Activated CD4-positive, alpha-beta T cell treated with anti-CD3 and anti-CD28 coated beads, Interleukin-2, Interleukin-6, amounts not matched to agents 100 ng/mL and 50 ng/mL, durations not matched to agents 16 hours and 8 hours (primary cell): ENCODE measurements at places on chromosomes 5 and 9.
A peak's percentile ranks its signal among the peaks of the same experiment; 100 is the strongest.

GRCh38 chr5:168528521-168529373, at the start of gene FBLL1:
Gene FBLL1 (plus strand): TSS chr5:168529305. CDS start chr5:168529505, 200 bp downstream.
- peak; percentile 13 for DNase-seq

GRCh38 chr5:14238272-14238671, 95.1 kb downstream of the TRIO start:
- DNase-seq, result no peak

GRCh38 chr5:17763301-17763700, 129.0 kb downstream of the TAF11L14 start:
- no peak for DNase-seq

GRCh38 chr5:33305572-33305971, 135.2 kb upstream of the TARS1 start:
- DNase-seq, result no peak

DNA sequence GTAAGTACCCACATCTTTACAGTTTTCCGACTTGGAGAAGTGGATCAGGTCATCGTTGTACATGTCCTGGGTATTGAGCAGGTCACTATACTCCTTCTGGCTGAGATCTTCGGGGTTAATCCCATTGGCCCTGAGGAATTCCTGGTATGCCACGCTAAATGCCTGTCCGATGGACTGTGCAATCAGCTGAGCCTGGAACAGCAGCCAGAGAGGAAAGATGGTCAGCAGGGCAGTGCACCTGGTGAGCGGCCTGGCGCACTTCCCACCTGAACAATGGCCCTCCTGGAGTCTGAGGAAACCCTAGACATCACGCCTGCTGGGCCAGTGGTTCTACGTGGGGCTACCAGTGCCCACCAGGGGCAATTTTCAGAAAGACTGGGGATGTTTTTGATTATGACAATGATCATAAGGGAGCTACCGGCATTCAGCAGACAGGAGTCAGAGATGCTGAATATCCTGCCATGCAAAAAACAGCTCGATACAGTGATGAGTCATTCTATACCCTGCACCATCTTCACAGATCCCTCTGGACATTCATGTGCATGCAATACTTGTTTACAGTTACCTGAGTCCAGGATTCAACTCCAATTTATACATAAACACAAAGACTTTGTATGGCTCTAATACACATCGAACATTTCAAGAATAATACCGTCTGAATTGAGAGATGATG, 127.2 kb downstream of the ENTREP1 start:
- no peak for DNase-seq

- DNase-seq, result no peak
Measured at GRCh38 chr5:168364750-168365550, 73.5 kb downstream of the WWC1 start.

DNA sequence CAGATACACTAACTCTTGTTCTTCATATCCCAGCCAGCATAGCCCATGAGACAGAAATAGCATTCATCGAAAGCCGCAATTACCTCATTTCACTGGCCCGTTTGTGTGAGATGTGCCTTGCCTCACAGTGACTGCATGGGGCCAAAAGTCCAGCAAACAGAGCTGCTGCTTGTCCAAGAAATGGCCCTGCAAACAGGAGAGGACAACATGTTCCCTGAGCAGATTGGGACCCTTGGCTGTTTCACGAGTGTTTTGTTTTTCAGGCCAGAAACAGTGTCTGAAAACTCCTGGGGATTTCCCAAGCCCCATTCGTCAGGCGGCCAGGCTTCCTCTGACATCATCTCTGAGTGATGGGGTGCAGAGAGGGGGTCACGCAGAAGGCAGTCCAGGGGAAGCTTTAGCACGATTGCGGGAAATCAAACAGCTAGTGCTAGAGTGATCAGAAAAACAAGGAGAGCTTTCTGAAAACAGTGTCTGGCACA, 503.6 kb upstream of the PAPPA start:
- no peak for DNase-seq

- DNase-seq, result no peak
Measured at GRCh38 chr9:124190761-124191160, 67.0 kb upstream of the NEK6 start.

GRCh38 chr5:132849347-132849746, 16.9 kb downstream of the GDF9 start:
- no peak for DNase-seq

DNA sequence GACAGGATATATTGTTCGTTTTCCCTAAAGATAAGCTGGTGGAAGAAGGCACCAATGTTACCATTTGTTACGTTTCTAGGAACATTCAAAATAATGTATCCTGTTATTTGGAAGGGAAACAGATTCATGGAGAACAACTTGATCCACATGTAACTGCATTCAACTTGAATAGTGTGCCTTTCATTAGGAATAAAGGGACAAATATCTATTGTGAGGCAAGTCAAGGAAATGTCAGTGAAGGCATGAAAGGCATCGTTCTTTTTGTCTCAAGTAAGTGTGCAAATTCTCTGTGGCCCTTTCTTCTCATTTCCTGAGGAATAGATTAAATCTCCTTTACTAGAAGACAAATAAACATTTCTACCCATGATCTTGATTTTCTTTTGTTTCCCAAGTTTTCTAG, 38.0 kb downstream of the OSMR start:
- no peak for DNase-seq

DNA sequence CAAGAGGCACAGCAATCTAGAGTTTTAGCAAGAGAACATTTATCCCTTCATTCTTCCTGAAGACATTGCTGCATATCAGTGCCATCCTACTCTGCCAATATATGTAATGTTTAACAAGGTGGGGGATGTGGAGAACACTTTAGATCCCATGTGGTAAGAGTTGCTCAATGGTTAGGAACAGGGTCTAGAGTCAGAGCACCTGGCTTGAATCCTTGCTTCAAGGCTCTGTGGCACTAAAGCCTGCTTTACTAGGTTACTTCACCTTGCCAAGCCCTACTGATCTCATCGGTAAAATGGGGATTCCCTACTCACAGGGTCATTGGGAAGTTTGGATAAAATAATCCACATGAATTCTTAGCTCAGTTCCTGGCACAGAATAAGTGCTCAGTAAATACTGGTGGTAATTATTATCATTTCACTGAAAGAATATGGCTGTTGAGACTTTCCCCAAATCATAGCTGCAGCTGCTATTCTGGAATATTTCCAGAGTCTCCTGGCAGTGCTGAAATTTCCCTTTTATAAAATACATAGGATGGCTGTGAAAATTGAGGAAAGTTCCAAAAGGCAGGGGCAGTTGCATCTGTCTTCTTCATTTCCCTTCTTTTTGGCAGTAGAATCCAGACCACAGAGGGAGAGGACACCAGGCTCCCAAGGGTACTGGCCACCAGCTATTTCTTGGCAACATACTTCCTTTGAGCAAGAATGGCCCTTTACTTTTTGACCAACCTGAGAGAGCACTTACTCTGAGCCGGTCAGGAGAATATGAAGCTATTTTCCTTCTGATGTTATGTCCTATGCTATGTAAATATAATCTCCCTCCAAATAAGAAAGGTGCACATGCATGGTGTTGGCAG, 142.8 kb downstream of the PALM2AKAP2 start:
- DNase-seq, result no peak
